ENCODE measurements at places on chromosomes 13 and 19.

GRCh38 chr19:50244695-50245094, 41.3 kb downstream of the MYH14 start:
- no peak for DNase-seq

DNA sequence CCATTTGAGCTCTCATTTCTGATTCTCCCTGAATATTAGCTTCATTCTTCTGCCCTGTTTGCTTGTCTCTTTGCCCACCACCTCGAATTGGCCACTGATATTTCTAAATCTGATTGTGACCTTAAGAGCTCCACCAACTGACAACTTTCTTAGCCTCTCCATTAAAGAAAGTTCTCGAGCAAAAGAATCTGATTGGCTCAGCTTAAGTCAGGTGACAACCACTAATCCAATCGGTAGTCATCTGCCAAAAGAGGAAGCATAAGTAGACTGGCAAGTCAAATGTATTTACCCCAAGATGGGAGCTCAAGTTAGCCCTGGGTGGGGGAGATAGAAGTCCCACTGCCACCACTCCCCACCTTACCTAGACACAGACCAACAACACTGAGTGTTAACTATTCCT, 41.5 kb downstream of the NOTCH3 start:
- no peak for DNase-seq

GRCh38 chr13:110116072-110116487, 190.9 kb downstream of the COL4A1 start:
- no peak for DNase-seq

DNA sequence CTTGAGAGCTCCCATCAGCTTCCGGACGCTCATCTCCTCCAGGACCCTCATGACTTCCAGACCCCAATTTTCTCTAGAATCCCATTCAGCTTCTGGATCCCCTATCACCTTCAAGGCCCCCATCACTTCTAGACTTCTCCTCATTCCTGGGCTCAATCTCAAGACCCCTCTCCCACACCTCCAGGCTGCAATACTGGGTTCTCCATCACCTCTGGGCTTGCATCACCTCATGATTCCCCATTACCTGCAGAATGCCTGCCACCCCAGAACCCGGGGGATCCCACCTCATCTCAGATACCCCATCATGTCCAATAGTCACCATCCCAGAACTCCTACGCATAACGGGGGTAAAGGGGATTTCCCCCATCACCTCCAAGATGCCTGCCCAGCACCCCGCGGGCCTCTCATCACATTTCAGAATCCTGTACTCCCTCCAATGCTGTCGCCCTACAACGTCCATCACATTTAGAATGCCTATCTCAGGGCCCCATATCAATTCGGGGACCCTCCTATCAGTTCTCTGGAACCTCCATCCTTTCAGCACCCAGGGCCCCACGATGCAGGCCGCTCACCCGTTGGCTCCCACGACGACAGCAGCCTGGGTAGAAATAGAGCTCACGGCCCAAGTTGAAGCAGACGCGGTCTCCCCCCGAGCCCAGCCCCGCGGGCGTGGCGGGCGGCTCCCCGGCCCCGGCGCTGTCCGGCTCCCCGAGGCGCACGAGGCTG, 738 bp downstream of the DMWD start:
- DNase-seq: no peak

DNA sequence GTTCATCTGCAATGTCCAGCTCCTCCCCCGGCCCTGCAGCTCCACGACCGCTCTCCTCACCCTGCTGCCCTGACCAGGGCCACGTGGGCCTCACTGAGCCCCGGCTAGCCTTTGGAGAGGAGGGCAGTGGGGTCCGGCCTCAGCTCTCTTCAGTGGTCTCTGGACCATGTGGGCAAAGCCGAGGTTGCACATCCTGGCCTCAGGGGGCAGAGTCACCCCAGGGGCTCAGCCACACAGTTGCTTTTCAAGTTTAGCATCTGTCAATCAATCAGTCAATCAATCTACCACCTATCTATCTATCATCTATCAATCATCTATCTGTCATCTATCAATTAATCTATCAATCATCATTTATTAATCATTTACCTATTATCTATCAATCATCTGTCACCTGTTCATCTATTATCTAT, 3.0 kb upstream of the DIRAS1 start:
- no peak for DNase-seq

GRCh38 chr13:102945886-102946285, 100.1 kb downstream of the ERCC5 start:
- DNase-seq: no peak

DNA sequence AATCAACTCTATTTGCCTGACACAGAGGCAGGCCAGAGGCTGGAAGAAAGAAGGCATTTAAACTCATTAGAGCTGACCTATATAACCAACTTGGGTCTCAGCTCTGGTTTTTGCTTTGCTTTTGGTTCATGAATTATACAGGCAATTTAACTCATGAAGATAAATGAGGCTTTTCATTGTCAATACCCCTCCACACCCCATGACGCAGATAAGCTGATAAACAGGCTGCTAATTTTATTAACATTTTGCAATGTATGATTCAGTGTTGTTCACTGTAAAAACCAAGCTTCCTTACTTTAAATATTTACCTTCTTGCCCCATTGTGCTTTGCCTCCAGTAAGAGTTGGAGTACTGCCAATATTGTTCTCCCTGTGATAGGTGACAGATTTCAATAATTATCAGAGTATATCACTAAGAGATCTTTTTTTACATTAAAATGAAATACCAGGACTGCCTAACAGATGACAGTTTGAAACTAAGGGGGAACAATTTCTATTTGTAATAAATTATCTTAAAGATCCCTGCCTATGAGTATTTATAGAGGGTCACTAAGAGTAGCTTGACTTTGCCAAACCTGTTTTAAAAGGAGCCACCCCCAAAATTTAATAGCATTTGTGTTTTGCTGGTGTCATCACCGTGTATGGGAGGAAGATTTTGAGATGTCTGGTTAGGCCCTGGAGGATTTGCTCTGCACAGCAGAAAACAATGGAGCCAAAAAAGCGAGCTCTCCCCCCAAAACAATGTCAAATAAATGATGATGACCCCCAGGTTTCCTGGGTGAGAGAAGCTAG, 472.7 kb upstream of the NBEA start:
- no peak for DNase-seq

DNA sequence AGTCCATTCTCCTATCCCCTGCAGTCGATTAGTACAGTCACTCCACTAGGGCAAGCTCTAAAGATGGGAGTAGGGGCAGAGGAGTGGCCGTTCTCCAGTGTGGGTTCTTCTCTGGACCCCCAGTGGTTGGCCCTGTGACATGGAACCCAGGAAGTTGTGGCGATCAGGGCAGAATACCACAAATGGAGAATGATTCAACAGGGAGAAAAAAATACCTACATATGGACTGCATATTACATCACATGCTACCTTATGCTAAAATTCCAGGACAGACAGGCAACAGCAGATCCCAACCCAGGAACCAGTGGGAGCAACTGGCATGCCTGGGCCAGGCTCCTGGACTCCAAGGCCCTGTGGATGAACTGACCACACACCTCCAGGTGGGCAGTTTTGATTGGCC, 20.4 kb downstream of the POU2F2 start:
- DNase-seq: no peak

GRCh38 chr19:359653-359925, 15.0 kb upstream of the MIER2 start:
- DNase-seq: no peak

DNA sequence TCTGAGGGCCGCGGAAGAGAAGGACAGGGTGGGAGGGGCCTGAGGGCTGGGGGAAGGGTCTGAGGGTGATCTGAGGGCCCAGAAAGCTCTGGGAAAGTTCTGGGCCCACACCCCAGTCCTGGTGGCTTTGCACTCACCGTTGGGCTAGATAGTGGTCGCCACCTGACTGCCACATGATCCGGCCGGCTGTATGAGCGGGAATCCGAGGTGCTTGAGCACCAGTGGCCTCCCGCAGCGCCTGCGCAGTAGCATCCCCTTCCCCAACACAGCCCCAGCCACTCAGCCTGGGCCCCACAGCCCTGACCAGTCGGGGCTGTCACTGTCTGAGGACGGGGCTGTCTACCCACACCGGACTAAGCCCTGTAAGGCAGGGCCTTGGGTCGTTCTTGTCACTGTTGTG, 15.0 kb downstream of the PRODH2 start:
- DNase-seq: no peak

- no peak for DNase-seq
Measured at GRCh38 chr13:111228262-111229144, 91.9 kb upstream of the TEX29 start.

DNA sequence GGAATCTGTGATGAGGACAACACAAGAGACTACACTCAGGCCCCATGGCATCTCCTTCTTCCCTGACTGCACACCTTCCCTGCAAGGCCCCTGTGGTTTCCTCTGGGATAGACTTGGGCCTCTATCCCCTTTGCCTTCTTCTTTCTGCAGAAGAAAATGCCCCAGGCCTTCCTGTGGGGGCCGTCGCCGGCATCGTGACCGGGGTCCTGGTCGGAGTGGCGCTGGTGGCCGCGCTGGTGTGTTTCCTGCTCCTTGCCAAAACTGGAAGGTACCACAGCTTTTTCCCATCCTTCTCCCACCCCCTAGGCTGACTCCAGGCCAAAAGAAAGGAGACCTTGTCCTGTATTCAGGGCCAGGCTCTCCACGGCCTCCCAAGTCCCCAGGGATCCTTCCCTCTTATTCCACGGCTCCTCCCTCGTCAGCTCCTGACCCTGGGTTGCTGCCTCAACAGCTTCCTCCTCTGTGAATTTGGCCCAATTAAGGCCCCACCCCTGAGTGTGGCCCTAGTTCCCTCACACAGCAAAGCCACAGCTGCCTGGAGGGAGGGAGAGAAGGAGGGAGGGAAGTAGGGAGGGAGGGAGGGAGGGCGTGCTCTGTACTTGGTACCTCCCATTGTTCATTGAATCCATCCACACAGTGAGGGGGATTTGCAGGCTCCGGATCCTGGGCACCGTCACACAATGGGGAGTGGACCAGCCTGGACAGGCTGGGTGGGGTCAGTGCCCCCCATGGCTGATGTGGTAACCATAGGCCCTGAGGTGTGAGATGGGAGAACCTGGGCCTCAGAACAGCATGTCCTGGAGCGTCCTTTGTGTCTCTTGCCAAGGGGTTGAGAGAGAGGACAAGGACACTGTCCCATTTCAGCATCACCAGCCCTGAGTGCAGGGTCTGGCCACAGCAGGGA, 12.5 kb downstream of the CEACAM3 start:
- DNase-seq: no peak

DNA sequence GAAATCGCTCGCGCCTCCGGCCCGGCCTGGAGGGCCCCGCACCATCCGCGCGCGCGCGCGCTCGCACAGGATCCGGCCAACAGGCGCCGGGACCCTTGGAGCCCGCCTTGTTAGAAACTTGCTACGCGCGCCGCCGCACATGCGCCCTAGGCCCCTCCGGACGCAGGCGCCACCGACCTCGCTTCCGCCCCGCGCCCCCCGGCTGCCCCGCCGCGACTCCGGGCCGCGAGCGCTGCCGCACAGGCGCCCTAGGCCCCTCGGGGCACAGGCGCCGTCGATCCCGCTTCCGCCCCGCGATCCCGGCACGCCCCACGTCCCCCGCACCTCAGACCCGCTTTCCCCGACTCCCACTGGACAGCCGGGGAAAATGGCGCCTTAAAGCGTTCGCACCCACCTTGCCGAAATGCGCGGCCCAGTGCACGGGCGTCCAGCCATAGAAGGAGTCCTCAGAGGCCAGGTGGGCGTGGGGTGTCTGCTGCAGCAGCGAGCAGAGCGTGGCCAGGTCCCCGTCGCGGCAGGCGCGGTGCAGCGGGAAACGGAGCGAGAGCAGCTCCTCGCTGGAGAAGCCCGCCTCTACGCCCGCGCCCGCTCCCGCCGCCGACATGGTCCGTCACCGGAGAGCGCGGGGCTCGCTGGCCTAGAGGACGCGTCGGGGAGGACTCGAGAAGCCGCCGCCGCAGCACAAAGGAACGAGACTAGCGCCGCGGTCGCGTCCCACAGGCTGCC, 375 bp downstream of the ANKRD10 start:
- DNase-seq: no peak

DNA sequence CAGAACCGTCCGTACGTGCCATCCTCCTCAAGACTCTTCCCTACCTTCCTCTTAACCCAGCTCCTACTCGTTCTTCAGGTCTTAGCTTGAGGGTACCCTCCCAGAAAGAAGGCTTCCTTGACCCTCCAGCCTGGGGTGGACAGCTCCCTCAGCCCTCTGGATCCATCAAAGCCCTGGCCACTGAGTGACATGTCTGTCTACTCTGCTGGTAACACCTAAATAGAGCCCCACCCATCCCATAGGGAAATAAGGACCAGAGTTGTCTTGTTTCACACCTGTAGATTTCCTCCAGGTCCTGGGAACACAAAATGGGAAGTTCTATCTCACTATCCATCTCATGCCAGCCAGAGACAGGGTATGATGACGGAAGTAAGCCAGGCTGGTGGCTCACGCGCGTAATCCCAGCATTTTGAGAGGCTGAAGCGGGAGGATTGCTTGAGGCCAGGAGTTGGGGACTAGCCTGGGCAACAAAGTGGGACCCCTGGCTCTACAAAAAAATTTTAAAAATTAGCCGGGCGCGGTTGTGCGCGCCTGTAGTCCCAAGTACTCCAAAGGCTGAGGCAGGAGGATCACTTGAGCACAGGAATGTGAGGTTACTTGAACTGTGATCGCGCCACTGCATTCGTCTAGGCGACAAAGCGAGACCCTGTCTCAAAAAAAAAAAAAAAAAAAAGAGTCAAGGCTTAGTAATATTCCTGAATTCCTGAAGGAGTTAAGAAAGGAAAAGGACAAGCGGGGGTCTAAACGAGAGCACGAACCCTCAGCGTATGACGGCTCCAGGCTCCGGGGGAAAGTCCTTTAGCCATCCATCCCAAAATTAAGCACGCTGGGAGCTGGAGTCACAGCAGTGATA, 566 bp upstream of the CCDC97 start:
- DNase-seq: no peak

GRCh38 chr19:1070931-1071791, 4.2 kb downstream of the ARHGAP45 start:
- no peak for DNase-seq

- no peak for DNase-seq
Measured at GRCh38 chr13:99970651-99971575, 654 bp downstream of the ZIC5 start.

GRCh38 chr13:101398191-101398590, 18.1 kb downstream of the NALCN start:
- DNase-seq: no peak

- DNase-seq: peak; percentile 38
Measured at GRCh38 chr13:97141564-97142005, 80.5 kb upstream of the MBNL2 start.

DNA sequence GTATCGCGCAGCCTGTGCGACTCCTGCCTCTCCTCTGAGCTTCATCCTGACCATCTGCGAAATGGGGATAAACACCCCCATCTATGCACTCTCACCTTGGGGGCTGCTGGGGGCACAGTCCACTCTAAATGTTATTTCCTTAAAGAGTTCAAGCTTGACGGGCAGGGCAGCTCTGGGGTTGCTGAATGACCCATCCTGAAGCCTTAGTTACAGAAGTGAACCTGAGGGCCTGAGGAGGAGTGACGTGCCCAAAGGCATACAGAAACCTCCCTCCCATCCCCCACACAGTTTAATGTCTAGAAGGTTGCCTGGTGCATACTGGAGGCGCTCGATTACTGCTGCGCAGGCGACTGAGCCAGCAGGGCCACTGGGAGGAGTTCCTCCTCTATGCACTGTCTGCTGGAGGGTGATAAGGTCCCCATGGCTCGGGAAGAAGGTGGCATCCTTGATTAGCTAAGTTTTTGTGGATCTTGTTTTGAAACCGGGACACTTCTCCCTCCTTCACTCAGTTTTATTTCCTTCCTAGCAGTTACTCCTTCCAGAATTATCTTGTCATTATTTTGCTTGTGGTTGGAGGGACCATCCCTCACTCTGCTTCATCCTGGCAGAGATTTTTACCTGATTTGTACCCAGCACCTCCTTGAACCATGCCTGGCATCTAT, 572 bp upstream of the FKBP8 start:
- no peak for DNase-seq

GRCh38 chr13:71524613-71525304, 342.2 kb downstream of the DACH1 start:
- DNase-seq: no peak

All from AG09309 (cell line).